WTC11 (cell line): ENCODE measurements at places on chromosomes 3 and 15.

DNA sequence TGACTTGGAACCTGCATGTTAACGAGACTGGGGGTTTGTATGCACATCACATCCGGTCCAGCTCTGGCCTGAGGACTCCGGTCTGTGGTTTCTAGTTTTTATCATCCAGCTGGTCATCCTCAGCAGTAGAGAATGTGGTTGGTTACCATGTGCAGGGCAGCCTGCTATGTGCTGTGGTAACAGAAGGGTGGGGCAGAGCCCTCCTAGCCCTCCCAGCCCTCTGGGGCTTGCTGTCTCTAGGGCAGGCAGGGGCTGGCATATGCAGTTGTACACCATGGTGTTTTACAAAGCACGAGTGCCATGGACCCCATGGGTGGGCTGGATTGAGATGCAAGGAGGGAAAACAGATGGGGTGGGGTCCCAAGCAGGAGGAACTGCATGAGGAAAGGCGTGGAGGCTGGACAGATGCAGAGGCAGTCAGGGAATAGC lies 70.2 kb downstream of the APBA2 start:
- DNase-seq, result no peak

DNA sequence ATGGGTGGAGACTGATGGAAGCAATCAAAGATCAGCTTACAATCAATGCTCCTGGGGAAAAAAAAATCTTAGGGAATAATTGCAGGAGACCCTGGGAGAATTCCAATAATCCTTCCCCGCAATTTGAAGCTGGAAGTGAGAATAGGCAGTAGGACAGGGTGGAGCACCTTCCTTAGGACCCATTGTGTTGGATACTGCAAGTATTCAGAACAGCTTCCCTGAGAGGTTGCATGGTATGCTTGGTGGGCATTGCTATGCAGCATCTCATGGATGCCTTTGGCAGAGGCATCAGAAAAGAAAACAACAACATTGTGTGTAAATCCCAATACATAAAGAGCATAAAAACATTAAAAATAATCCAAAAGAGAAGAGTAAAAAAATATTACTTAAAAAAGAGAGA lies 24.6 kb upstream of the DUT start:
- no peak for DNase-seq

- DNase-seq, result no peak
Observed at GRCh38 chr3:189276444-189277219, 104.9 kb downstream of the TPRG1 start.

GRCh38 chr3:42871592-42872196 lies 4.0 kb downstream of the CYP8B1 start:
- no peak for DNase-seq

DNA sequence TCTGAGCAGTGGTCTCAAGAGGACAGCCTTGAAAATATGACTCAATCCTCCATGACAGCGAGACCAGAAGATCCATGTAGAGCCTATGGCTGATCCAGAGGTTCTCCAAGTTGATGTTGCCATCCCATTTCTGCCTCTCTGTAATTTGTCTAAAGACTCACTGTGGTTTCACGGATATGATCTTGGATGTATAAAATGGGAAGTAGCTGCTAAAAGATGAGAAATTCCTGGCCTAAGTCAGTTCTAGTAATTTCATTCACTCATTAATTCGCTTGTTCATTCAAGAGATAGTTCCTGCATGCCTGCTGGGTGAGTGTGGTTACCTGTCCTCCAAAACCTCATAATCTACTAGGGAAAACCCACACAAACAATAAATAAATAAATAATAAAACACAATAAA lies 145.9 kb downstream of the TNIK start:
- no peak for DNase-seq
